Stimulated activated CD4-positive, alpha-beta T cell treated with anti-CD3 and anti-CD28 coated beads, Interleukin-15, amount 100 ng/mL, for 1 hour (primary cell): ENCODE measurements at places on chromosomes 12 and 14.

DNA sequence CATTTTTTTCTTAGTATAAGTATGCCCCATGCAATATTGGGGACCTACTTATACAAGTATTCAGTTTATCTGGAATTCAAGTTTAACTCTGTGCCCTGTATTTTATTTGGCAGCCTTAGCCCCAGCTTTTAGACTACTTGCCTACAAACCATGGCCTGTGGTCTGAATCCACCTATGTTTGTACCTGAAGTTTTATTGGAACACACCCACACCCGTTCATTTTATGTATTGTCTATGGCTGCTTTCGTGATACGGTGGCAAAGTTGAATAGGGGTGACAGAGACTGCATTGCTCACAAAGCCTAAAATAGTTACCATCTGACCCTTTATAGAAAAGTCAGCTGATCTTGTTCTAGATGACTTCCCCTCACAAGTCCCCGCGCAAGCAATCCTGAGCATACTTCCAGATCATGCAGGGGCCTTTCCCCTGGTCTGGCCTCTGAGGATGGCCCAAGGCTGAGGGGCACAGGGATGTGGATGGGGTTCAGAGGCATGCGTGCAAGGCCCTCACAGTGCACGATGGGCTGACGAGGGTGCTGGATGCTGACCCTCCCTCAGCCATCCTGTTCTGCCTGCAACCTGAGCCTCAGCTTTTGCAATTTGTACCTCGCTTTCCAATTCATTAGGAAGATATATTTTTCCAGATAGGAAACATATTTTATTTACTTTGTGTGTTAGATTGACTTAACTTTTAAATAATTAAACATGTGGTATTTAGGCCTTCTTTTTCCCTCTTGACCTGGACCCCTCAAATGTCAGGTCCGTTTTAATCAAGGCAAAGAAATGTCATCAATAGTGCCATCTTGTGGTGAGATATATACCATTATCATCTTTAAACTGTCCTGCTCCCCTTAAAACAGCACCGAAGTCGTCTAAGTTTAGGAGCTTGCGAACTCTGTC, 527.3 kb upstream of the CCDC196 start:
- no peak for DNase-seq

DNA sequence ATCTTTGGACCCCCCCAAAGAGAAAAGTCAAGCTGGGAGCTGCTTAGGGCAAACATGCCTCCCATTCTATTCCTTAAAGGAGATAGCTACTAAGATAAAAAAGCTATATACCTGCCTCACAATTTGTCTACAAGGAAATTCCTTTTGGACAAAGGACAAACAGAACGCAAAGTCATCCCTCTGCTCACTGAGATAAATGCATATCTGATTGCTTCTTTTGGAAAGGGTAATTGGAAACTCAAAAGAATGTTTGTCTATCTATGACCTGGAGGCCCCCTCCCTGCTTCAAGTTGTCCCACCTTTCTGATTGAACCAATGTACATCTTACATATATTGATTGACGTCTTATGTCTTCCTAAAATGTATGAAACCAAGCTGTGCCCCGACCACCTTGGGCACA, 80.9 kb upstream of the FUT8 start:
- DNase-seq = no peak

DNA sequence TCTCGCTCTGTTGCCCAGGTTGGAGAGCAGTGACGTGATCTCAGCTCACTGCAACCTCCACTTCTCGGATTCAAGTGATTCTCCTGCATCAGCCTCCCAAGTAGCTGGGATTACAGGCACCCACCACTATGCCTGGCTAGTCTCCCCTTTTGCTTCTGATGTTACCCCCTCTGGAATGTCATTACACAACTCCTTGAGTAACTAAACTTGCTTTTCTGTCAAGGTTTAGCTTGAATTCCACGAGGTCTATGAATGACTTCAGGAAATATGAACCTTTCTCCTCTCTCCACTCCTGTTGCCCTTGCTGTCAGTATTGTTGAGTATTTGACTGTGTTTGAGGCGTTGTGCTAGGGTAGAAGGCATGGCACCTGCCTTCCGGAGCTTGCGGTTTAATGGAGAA, 16.8 kb upstream of the RTRAF start:
- no peak for DNase-seq

DNA sequence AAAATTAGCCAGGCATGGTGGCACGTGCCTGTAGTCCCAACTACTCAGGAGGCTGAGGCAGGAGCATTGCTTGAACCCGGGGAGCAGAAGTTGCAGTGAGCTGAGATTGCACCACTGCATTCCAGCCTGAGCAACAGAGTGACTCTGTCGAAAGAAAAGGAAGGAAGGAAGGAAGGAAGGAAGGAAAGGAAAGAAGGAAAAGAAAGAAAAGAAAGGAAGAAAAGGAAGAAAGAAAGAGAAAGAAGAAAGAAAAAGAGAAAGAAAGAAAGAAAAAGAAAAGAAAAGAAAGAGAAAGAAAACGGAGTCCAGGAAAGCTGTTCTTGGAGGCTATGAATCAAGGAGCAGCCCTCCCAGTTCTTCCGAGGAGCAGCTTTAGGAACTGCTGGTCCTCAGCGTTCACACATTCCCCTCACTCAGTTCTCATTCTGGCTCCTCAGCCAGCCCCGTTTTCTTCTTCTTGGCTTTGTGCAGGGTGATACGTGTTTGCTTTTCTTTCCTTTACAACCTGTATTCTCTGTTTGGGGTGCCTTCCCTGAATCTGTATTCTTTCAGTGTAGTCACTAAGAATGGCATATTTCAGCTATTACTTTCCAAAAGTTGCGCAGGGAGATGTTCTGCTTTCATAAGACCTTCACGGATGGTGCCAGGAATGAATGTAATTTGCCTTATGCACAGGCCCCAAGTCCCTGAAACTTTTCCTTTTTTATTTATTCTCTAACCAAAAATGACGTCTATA, 12.2 kb downstream of the FBXL14 start:
- no peak for DNase-seq

DNA sequence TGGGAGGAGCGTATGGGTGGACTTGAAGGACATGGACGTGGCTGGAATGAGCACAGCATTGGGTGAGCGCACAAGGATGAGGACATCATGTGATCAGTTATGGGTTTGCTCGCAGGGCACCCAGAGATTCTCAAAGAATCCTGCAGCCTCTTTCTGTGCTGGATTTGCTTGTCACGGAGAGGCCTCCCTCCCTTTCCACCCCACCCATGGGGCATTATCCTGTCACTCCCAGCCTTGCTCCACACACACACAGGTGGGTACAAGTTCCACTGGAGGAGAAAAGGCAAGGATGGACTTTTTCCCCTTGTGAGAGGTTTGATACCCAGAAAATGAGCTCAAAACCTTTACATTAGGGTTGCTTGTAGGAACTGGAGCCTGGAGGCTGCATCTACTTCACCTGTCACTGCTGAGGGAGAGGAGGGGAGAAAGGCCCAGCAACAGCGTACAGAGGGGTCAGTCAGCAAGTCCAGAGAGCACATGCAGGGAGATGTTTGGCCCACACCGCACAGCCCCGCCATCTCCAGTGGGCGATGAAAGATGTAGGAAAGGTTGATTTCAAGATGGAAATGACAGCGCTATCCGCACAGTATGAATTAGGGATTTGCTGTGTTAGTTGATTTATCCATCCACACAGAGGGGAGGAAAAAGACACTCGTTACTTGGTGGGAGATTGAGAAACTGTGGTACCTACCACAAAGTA, 112.7 kb downstream of the GCH1 start:
- DNase-seq = no peak

GRCh38 chr12:130418251-130418650, 80.6 kb downstream of the PIWIL1 start:
- no peak for DNase-seq

GRCh38 chr12:56520506-56520905, 1.1 kb upstream of the RBMS2 start:
- DNase-seq = no peak

GRCh38 chr12:80565271-80565670, 121.2 kb downstream of the PTPRQ start:
- DNase-seq = no peak

- no peak for DNase-seq
Observed at GRCh38 chr12:85669911-85670310, 166.3 kb downstream of the RASSF9 start.

GRCh38 chr12:130013771-130014484, 110.1 kb upstream of the TMEM132D start:
- no peak for DNase-seq

DNA sequence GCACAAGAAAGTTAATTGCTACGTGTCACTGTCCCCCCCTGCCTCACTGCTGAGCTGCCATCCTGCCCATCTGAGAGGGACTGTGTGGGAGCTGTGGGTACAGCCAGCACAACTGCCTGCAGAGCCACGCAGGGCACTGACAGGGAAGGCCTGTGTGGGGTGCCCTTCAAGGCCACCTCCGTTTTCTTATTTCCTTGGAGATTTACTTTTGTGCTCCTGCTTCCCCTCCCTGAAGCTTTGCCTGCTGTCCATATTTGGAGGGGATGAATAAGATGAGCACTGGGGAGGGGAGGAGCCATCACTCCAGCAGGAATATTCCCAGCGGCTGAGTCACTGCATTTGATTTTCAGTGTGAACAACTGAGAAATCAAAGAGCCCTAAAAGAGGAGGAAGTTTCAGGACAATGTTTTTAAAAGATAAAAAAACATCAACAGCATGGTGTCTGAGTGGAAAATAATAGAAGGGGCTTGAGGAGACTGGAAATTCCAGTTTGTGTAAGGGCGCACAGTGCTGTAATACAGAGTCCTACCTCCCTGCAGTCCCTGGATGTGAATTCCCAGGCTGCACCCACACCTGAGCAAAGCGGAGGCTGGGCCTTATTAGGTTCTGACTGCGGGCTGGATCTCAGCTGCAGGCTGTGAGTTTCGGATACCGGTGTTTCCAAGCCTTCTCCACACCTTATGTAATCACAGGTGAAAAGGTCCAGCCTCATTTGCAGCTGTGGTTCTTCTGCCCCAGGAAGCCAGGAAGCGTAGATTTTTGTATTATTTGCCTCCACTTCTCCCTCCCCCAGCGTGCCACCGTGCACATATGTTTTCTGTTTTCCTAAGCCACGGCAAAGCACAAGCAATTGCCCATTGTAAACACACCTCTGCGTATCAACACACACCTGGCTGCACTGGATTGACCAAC, 192.6 kb upstream of the BCL2L14 start:
- no peak for DNase-seq

- no peak for DNase-seq
Observed at GRCh38 chr12:70043490-70044138, 199.6 kb upstream of the CNOT2 start.

DNA sequence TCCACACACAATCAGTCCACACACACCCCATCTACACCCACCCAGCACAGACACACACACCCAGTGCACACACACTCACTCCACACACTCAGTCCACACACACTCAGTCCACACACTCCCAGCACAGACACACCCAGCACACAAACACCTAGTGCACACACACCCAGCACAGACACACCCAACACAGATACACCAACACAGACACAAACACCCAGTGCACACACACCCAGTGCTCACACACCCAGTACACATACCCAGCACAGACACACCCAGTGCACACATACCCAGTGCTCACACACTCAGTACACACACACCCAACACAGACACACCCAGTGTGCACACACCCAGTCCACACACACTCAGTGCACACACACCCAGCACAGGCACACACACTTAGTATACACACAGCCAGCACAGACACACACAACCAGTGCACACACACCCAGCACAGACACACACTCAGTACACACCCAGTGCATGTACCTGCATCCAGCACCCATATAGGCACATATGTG, 63.8 kb downstream of the ADGRD1 start:
- no peak for DNase-seq

- DNase-seq = no peak
Observed at GRCh38 chr14:93914278-93914677, 12.9 kb upstream of the FAM181A start.

GRCh38 chr12:49904601-49905000, 901 bp upstream of the FAIM2 start:
- DNase-seq = no peak

DNA sequence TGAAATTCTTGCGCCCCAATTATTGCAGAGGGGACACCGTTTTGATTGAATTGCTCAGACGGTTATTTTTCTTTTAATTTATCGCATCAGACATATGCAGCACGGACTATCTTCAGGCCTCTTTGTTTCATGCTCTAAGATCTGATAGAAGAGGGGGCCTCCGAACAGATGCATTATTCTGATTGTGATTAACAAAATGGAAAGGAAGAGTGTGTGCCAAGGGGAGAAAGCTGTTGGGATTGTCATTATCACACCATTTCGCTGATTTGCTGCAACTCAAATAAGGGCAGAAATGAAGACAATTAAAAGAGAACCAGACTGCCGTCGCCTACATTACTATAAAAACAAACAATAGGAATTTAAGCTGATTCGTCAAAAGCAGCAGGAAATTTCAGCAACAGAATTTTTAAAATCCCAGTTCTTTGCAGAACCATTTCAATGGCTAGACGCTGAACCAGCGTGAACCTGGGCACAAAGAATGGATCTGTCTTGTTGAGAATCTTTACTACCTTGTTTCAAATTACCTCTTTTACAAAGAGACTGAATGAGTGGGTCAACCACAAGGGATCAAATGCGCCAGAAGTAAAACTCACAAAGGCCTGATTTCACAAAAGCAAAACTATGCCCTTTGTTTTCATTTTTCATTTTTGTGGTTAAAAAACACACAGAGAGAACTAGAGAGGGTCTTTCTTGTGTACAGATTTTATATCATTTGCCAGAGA, 30.6 kb downstream of the TMEM132D start:
- no peak for DNase-seq

GRCh38 chr12:23831739-23832138, 117.7 kb downstream of the SOX5 start:
- DNase-seq = no peak

DNA sequence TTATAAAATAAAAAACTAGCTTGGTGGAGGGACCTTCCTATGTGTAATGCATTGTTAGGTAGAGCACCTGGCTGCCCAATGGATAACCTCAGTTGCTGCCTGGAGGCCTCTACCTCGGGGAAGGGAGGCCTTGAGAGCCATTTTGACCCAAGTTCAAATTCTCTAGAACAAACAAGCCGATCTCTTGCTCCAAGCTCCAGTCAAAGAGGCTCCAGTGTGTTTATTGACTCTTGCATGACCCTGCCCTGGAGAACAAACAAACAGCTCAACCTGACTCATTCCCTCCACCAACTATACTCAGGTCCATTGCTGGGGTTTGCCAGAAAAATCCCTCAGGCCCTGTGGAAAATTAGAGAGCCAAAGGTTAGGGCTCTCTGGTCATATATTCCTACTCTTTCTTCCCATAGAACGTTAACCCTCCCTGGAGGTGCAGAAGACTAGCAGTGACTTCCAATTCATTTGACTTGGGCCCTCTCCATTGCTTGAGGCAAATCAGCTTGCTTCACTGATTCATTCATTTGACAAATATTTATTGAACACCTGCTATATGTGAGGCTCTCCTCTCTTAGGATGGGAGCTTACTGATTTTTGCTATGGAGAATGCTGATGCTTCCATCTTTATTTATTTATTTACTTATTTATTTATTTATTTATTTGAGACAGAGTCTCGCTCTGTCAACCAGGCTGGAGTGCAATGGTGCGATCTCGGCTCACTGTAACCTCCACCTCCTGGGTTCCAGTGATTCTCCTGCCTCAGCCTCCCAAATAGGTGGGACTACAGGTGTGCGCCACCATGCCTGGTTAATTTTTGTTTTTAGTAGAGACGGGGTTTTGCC, 73.7 kb upstream of the CISTR start:
- no peak for DNase-seq
